ENCODE measurements at places on chromosomes 7 and 10. TPM values are rescaled to one million over a fixed set of nuclear protein-coding genes. Genes with fewer than 3 reads are reported as not detected.

- DNase-seq, result no peak
These were observed 8.4 kb upstream of the HYCC1 start for GRCh38 chr7:23022258-23022769.

DNA sequence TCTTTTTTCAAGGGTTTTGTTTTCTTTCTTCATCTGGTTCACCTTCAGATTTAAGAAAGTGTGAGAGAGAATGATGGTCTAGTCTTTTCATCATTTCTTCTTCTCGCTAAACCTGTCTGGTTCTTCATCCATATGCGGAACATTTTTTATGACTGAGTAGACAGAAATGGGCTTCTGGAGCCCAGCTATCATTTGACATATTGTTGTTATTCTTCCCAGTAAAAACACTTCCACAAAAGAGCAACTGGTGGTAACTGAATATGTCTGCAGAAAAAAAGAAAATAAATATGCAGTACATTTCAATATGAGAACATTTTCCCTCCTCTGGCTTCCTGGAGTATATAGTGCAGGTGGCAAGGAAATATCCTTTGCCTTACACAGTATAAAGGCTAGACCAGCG is 209.5 kb downstream of the JCAD start:
- no peak for DNase-seq

DNA sequence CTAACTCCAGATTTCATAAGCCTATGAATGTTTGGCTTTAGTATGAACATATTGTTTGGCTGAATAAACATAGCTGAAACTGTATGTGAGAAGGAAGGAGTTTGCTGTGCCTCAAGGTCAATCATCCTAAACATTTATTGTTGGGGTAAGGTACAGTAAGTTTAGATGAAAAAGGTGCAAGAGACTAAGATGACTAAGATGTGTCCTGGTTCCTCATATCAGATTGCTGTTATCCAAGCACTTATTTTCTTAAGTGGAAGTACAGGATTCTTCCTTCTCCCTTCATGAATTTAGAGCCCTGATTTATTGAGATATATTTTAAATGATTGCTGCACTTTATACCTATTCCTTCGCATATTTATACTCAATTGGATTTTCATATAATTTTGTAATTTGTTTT is 12.2 kb downstream of the MDFIC start:
- no peak for DNase-seq

Gene MALRD1
- 0.84 TPM for total RNA-seq

GRCh38 chr10:94076325-94076841 is 82.7 kb downstream of the PLCE1 start:
- no peak for DNase-seq

DNA sequence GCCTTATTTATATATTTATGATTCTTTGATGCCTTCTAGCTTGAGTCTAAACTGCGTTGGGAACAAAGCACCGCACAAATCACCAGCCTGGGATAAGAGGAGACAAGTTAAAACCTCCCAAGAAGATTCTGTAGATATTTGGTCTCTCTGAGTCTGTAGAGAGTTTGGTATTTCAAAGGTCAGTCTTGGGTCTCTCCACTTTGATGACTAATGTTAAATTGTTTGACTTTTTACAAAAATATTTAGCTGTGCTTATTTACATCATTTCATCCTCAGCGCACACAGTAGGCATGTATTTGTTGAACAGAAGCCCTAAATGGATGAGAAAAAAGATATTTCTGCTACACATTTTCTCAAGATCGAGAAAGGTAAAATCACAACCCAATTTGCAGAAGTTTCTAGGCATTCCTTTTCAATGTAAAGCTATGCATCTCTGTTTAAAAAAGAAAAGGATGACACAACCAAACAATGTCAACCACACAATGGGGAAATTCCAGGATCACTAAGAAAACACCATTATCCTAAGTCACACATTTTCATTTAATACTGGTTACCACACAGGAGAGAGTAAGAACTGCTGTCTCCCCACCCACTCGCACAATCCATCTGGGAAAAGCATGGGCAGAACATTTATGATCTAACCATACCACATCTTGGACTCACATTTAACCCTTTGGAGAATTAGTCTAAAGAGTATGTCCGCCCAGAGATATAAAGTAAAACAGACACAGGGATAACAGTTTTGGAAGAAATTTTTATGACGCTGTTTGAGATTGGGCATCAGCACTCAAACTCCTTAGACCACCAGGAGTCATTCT is 4.4 kb downstream of the CDK6 start:
- DNase-seq, result no peak

- DNase-seq, result no peak
These were observed 64.3 kb downstream of the HOXA1 start for GRCh38 chr7:27031289-27032172.

- no peak for DNase-seq
These were observed 21.7 kb upstream of the RET start for GRCh38 chr10:43055217-43055616.

Gene TRPV5
- total RNA-seq, result not detected
